ENCODE measurements at places on chromosomes 1 and 21.

- no peak for DNase-seq
These were observed 37.0 kb upstream of the FAM131C start for GRCh38 chr1:16110456-16110855.

DNA sequence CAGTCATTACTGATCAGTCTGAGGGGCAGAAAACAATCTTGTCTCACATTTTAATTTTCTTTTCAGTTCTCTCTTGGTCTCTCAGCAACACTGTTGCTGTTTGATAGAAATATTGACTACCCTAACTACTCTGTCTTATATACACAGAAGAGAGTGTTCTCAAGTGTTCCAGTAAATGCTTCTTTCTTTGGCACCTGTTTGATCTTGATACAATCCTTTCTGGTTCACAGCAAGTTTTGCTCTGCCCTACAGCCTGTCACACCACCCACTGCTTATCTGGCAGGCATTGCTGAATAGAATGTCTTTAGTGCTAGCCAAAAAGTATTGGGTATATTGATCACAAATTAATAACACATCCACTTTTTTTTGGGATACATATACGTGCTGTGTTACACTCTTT, 75.7 kb upstream of the WLS start:
- no peak for DNase-seq

DNA sequence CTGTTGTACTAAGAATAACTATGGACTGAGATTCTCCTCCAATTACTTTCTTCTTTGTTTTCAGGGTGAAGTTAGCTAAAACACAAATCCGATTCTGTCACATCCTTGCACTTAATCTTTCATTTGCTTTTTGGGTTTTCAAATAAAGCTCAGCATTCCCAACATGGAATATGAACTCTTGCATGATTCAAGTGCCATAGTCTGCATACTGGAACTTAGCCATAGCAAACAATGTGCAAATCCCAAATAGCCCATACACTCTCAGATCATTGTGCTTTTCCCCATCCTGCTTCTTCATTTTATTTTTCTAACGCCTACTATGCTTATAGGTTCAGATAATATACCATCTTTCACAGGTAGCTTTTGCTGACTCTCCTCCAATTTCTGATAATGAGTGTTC, 455.8 kb upstream of the PRMT6 start:
- no peak for DNase-seq

- no peak for DNase-seq
These were observed 93.8 kb upstream of the PLPPR4 start for GRCh38 chr1:99170516-99170915.

DNA sequence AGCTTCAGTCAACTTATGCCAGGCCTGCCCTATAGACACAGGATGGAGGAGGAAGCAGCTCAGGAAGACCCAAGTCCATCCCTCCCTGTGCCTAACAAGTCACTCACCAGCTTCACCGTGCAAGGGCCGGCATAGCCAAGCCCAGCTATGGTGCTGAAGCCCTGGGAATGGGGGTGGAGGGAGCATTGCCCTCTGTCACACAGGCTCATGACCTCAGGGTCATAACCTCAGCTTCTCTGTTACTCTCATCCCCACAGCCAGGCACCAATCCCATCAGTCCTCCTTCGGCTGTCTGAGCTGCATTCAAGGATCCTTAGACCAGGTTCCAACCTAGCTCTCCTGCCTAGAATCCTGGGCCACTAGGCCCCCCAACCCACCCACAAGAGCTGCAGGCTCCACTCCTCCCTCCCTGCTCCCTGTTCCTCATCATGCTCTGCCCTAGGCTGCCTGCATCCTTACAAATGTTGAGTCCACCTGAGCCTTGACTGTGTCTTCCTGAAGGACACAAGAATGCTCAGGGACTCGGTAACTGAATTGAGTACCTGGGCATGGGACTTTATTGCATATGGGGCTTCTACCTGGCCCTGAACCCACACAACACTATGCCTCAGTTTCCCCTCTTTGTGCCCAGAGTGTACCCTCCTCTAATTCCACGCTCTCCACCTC, 1.7 kb downstream of the CD244 start:
- no peak for DNase-seq

DNA sequence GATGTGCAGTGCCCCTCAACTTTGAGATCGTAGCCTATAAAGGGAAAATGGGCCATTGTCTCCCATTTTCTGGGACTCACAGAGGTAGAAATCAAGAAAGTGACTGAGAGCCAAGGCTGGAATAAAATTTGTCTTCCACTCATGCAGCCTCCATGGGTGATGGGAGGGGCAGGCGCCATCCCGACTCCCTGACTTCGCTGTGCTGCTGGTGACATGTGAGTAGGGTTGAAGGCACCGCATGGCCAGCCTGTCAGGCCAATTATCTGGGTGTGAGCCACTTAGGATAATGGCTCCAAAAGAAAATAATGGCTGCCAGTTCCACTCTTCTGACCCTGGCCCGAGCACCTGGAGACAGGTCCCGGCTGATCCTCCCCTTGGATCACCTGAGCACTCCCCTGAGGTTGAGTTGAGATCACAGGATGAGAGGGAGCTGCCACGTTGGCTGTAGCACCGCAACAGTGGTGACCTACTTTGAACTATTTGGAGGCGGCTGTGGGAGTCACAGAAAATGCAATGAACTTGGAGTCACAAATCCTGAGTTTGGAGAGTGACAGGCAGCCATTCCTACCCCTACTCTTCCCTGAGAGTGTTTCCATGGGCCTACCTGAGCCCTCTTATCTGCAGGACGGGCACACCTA, 26.3 kb downstream of the CAPN9 start:
- no peak for DNase-seq

DNA sequence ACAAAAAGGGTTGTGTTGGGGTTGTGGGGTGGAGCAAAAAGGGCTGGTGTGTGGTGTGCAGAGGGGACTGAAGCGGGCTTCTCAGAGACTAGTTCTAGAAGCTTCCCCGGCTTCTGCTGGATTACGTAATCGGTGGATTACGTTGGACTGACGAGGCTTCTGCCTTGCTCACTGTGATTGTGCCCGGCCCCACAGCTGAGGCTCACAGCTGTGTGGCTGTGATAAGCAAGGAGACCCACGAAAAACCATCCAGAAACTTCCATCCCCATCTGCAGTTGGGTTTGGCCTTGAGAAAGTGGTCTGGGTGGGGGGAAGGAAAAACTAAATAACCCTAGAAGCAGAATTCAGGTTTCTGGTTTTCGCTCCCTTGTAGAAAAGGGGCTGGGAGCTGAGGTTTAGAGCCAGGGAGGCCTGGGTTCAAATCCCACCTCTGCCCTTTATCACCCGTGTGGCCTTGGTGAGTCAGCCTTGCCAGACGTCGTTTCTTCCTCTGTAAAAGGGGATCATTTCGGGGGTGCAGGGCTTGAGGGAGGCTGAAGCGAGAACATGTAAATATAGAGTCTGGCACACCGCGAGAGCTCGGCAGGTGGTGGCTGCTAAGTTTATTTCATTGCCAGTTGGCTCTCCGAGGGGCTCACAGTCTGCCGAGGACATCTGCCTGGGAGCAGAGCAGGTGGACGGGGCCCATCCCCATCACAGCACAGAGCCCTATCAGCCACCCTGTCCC, 30.4 kb upstream of the DISP3 start:
- DNase-seq = no peak

DNA sequence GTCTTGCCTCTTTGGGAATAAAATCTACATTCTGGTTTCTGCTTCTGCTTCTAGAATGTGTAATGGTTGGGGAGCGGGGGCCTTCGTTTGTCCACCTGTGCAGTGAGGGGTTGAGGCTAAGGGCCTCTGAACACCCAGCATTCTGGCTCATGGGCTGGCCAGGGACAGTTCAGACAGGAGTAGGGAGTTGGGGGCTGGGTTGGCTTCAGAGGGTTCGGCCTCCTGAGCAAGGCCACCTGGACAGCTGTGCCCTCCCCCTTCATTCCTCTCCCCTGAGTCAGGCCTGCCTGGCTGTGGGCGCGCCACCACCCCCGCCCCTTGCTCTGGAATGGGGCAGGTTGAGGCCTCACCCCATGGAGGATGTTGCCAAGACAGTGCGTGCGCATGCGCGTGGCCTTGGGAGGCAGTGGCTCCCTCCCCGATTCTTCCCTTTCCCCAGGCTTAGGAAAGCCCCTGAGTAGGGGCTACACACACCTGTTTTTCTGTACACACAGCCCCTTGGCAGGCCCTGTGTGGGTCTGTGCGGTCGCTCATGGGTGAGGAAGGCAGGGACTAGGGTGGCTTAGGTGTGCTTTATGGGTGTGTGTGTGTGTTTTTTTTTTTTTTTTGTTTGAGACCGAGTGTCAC, 57.0 kb downstream of the YARS1 start:
- no peak for DNase-seq

GRCh38 chr1:156608036-156608674, 6.9 kb upstream of the GPATCH4 start:
- DNase-seq = peak; percentile 32

Data from T-helper 22 cell (primary cell).